Ecto neural progenitor cell (in vitro differentiated cells): ENCODE measurements at places on chromosomes 4 and X.

DNA sequence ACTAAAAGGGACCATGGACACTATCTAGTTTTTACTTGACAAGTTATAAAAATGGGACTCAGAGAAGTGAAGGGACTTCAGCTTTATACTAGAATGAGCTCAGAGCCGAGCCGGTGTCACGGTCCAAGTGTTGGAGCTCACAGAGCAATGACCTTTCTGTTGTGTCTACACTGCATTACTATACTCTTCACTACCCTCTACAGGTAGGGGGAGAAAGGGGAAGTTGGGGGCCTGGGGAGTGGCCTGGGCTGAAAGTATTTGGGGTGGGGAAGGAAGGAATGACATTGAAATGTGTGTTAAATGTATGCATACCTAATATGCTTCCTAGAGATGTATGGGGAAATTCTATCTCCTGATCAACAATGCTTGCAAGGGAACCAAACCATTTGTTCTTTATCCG lies 48.8 kb upstream of the HHIP start:
- DNase-seq: no peak

DNA sequence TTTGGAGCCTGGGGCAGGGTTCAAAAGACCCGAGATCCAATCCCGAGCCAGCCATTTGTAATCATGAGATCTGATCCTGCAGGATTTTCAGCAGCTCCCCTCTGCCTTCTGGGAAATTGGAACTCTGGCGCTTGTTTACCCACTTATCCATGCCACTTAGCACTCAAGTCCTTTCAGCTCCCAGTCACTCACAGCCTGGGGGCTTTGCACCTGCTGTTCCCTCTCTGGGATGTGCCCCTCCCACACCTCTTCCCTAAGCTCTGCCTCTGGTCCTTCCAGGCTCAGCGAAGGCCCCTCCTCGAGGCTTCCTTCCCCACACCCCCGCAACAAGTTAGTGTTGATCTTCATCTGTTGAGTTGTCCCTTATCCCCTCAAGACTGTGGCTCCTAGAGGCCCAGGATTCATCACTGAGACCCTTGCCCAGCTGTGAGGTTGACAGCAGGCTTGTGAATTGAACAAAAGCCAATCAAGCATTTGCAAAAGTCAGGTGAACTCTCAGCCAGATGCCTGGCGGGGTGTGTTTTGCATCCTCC lies 99.1 kb upstream of the AFAP1 start:
- DNase-seq: no peak

- DNase-seq: no peak
These were observed 212.5 kb downstream of the PRDM5 start for GRCh38 chr4:120709991-120710390.

DNA sequence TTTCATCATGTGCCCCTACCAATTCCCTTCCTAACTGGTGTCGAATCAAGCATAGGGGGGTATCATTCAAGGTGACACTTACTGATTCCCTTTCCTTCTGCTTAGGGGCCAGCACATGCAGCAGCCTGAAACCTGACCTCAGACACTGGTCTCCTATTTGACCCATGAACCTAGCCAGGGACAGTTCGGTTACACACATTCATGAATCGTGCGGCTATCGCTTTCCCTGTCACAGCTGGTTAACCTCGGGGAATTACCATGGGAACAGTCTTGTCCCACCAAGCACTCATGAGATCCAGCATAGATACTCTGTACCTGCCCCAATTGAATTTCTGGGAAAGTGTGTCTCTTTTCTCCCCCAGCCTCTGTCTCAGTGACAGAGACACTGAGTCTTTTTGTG lies 140.4 kb downstream of the ZNF674 start:
- DNase-seq: no peak

DNA sequence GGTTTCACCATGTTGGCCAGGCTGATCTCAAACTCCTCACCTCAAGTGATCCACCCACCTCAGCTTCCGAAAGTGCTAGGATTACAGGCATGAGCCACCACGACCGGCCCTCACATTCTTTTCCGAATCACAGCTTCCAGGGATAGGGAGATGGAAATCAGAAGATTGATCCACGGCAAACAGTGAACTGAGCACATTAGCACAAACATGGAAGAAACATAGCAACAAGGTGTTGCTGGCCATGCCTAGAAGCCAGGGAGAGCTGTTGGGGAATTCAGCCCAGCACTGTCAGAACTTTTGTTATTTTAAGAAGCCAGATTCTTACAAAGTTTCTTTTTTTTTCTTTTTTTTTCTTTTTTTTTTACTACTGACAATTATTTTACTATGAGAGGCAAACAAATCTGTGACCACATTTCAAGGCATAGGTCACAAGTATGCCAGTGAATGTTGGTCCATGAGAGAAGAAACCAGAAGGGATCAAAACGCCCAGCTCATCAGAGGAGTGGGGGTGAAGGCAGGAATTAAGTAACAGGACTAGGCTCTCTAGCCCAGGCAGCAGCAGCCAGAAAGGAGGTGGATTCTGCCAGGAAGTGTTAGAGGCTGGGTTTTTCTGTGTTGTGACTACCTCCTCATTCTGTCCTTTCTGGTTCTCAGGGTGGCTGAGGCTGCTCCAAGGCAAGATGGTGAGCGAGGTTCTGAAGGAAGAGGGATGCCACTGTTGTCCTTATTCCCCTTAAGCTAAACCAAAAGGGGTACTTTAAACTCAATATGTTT lies 44.1 kb downstream of the TEC start:
- DNase-seq: no peak

- DNase-seq: no peak
These were observed 30.3 kb downstream of the STPG2 start for GRCh38 chr4:98113012-98113411.

GRCh38 chr4:3039706-3040366 lies 34.5 kb downstream of the HTT-AS start:
- DNase-seq: no peak

GRCh38 chrX:153321381-153322124 lies at the start of gene PNMA6F:
Gene PNMA6F, minus strand, starts transcription at chrX:153321767. Its CDS starts 1,093 bp downstream, at chrX:153320674.
- no peak for DNase-seq

- DNase-seq: no peak
These were observed 47.3 kb downstream of the SLAIN2 start for GRCh38 chr4:48388525-48389154.

DNA sequence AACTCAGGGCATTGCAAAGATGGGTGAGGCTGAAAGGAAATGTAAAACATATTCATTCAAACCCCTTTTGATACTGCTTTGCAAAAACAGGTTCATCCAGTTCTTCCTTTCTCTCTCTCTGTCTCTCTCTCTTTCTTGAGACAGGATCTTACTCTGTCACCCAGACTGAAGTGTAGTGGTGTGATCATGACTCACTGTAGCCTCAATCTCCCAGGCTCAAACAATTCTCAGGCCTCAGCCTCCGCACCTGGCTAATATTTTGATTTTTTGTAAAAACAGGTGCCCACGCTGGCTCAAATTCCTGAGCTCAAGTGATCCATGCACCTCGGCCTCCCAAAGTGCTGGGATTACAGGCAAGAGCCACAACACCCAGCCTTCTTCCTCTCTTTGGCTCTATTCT lies 15.6 kb upstream of the DCHS2 start:
- DNase-seq: no peak
